ENCODE measurements at places on chromosomes 6 and 20.

- no peak for DNase-seq
Measured at GRCh38 chr20:51763965-51764602, 4.1 kb downstream of the ATP9A start.

- DNase-seq: no peak
Measured at GRCh38 chr6:148735989-148736388, 10.8 kb upstream of the UST start.

GRCh38 chr20:51077686-51078060 lies 54.8 kb upstream of the KCNG1 start:
- DNase-seq: no peak

- DNase-seq: no peak
Measured at GRCh38 chr6:168354338-168354737, 34.8 kb upstream of the DACT2 start.

Data from endothelial cell of umbilical vein (primary cell).